Stimulated activated CD4-positive, alpha-beta T cell treated with anti-CD3 and anti-CD28 coated beads, Interleukin-4, amount 100 ng/mL, for 4 hours (primary cell): ENCODE measurements at places on chromosomes 16 and 17.

- DNase-seq, result no peak
These were observed 144.6 kb downstream of the C16orf95 start for GRCh38 chr16:87172632-87173031.

- DNase-seq, result no peak
These were observed 95.1 kb upstream of the CNTNAP4 start for GRCh38 chr16:76182041-76182635.

DNA sequence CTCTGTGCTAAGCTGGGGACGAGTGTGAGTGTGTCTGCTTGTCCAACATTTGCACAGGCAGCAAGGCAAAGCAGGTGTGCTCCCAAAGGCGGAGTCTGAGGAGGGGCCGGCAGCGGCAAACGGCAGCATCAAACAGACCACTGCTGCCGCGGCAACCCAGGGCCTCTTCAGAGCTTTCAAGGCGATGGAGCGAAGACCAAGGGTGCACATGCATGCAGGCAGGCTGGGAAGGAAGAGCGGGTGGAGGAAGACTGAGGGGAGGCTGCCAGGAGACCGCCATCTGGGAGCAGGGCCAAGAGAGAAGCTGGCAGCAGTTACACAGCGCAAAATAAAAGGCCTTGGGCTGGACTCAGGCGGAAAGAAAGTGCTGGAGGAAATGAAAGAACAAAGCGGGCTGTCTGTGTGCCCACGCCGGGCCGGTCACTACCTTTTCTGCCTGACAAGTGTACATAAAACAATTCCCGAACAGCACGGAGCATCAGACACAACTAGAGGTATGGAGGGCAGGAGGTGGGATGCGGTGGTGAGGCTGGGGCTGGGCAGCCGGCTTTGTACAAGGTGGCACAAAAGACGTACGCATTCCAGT, 8.5 kb downstream of the TIMM22 start:
- no peak for DNase-seq

DNA sequence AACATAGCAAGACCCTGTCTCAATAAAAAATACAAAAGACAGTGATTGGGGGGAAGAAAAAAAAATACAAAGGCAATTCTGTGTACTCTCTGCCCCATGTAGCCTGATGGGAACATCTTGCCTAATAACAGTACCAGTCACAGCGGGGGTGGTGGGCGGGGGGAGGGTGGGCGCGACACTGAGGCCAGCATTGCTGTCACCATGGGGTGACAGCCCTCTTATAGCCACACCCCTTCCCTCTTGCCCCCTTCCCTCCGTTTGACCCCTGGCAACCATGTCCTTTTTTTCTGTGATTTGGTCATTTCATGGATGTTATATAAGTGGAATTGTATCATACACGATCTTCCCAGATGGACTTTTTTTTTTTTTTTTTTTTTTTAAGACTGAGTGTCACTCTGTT, 80.9 kb downstream of the DNAH17 start:
- no peak for DNase-seq

GRCh38 chr16:84811529-84811928, 8.3 kb upstream of the CRISPLD2 start:
- no peak for DNase-seq

- no peak for DNase-seq
These were observed 365.2 kb downstream of the C16orf95 start for GRCh38 chr16:86951831-86952598.

GRCh38 chr16:50644245-50644644, 36.9 kb downstream of the SNX20 start:
- DNase-seq, result no peak

DNA sequence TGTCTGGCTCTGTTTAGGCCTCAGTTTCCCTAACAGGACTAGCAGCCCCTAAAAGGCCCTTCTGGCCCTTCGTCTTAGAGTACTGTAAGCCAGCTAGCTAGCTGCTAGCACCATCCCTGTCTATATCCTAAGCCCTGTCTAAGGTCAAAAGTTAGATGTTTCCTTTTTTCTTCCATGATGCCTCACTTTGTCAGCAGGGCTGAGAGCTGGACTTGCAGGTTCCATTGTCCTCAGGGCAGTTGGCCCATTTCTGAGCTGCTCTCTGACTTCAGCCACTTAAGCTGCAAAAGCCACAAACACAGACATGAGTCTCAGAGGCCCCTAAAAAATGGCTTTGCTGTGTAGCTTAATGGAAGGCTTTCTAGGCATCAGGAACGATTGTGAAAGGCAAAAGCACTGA, 187.7 kb downstream of the CBLN1 start:
- no peak for DNase-seq

DNA sequence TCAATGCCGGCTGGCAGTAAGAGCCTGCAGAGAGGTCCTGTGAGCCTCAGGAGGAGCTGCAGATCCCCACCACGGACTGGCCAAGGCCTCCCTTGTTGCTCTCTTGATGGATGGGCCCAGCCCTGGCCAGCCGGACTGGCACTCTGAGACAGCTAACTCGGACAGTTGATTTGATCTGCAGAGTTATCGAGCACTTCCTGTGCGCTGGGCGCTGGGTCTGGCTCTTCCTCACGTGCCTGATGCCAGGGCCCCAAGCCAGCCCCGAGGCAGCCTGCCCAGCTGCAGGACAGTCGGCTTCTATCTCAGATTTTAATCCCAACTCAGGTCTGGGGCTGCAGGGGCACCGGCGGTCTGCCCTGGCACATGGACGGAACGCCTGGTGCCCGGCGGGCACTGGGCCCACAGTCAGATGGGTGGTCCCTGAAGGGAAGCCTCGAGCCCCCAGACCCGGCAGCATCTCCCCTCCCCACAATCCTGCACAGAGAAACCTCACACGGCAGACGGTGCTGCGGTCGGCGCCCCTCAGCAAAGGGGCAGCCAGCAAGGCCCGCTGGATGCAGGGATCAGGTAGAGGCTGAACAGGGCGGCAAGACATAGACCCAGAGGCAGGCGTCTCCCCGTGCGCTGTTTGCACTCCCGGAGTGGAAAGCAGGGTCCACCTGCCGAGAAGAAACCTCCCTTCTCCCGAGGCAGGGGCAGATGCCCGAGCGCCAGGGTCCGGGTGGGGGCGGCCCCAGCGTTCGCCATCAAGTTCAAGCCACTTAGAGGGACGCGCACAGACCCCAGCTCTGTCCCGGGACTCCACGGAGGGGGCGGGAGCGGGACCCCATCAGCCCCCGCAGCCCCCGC, 34.0 kb downstream of the TIMM22 start:
- DNase-seq, result no peak

- no peak for DNase-seq
These were observed 975 bp downstream of the CFAP20 start for GRCh38 chr16:58128181-58128631.

DNA sequence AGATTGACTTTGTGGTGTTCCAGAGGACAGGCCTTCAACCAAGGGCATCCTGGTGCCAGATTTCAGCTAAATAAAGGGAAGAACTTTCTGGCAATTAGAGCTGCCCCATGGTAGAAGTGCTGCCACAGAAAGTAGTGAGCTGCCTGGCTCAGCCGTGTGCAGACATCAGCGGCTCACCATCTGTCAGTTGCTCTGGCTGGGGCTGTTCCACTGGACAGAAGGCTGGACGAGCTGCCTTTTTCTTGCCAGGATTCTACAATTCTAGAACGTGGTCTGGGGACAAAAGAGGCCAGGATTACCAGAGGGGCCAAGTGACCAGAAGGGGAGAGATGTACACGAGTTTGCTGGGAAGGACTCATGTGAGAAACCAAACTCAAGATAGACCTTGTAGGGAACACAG, 107.0 kb upstream of the RPL38 start:
- no peak for DNase-seq

DNA sequence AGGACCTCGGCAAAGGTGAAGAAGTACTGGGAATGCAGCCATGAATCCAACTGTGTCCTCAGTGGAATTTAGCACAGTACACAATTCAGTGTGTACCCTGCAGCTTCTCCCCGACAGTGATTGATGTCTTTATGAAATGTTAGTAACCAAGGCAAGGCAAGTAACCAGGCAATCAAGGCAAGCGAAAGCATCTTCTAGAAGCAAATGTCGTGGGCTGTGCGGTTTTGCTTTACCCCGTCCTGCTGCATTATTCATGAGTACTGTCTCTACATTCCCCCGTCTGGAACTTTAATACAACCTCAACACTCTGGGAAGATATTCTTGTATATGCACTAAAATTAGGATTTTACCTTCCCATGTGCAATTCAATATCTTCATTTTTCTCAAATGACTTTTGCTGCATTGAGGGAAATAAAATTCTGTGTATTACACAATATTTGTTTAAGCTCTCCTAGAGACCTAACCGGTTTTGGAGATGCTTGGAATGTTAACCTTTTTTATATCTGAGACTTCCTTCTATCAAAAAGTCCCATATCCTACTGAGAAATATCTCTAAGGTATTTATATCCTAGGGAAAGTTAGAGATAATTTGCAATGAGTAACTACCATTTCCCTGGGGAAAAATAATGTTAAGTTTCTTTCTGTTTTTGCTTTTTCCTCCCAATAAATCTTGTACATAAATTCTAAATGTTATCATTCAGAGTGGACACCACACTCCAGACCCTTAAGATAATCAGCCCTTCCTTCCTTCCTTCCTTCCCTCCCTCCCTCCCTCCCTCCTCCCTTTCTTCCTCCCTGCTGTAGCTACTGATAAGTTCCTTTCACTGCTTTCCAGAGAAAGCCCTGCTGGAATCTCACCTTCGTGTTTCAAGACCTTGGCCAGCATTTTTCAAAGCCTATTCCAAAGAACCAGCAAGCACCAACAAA, 51.9 kb upstream of the ADORA2B start:
- no peak for DNase-seq

GRCh38 chr16:62760398-62760797, 724.2 kb upstream of the CDH8 start:
- DNase-seq, result no peak

GRCh38 chr16:71359431-71359830, 908 bp downstream of the CALB2 start:
- DNase-seq, result no peak

DNA sequence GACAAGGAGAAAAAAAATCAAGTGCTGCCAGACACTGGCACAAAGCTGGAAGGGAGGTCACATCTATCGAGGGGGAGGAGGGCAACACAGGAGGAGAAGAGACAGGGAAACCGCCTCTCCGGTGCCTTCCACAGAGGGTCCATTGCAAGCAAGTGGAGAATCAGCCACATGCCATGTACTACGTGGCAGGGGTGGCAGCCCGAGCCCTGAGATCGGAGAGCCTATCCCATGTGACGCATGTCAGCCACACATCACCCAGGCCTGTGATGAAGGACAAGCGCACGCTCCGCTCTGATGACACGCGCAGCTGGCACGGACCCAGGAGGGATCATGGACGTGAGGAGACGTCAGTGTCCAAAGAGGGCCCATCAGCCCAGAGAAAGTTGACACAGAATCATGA, 30.1 kb downstream of the ADCY9 start:
- DNase-seq, result no peak

GRCh38 chr16:63717806-63718205, 1404.1 kb downstream of the CDH11 start:
- no peak for DNase-seq

DNA sequence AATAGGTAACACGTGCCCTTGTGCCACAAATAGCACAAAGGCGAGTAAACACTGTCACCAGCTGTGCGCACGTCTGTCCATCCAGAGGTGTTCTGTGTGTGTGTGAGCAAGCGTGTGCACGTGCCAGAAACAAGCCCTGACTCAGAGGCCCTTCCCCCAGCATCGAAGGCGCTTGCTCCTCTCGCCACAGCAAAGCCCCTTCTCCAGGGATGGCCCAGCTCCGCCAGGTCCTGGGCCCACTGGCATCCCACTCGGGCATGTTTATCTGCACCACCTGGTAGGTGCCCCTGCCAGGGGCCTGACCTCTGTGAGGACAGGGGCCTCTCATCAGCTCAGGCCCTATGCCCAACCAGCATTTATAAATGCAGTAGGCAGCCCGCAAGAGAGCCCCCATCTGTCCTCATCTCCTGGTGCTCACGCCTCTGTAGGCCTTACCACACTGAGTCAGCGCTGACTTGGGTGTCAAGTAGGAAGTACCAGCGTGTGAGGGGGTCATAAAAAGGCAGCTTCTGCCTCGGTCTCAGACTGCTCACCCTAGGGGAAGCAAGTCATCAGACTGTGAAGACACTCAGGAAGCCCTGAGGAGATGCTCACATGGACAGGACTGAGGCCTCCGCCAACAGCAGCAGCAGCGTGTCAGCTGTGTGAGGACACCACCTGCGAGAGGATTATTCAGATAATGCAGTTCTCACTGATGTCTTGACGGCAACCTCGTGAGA, 10.8 kb downstream of the TMEM235 start:
- DNase-seq, result no peak

- DNase-seq, result no peak
These were observed 405.6 kb downstream of the PMP22 start for GRCh38 chr17:14859542-14859941.

- no peak for DNase-seq
These were observed 38.3 kb downstream of the STX8 start for GRCh38 chr17:9537177-9537776.

- DNase-seq, result no peak
These were observed 21.3 kb downstream of the MYO1D start for GRCh38 chr17:32855620-32856019.

- no peak for DNase-seq
These were observed 216.1 kb downstream of the CEP112 start for GRCh38 chr17:65975878-65976277.

DNA sequence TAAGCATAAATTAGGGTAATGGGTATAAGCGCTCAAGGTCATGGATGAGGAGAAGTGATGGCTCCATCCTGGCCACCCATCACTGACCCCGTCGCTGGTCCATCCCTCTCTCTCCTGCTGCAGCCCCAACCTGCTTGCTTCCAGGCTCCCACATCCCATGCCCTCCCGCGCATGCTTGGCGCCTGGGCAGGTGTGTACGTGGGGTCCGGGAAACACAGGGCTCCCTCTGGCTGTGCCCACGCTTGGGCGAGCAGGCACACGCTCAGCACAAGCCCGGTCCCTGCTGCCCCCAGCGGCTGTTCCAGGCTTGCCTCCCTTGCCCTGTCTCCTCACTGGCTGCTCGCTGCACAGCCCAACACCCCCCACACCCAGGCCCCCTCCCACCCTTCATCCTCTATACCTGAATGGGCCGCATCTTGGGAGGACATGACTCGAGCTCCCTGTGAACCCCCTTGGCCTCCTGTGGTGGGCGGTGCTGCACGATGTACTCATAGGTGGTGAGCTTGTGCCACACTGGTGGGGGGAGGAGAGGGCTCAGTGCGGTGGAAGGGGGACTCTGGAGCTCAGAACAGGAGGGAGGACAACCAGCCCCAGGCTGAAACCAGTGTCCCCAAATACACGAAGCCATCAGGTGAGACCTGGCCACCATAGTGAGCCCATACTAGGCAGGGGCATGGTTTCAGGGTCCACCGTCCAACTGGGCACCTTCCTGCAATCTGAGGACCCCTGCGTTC, 4.7 kb upstream of the TPPP3 start:
- DNase-seq, result no peak

- no peak for DNase-seq
These were observed 100.2 kb downstream of the C16orf78 start for GRCh38 chr16:49473773-49474172.

- DNase-seq, result no peak
These were observed 45.8 kb downstream of the MPRIP start for GRCh38 chr17:17088086-17088485.

DNA sequence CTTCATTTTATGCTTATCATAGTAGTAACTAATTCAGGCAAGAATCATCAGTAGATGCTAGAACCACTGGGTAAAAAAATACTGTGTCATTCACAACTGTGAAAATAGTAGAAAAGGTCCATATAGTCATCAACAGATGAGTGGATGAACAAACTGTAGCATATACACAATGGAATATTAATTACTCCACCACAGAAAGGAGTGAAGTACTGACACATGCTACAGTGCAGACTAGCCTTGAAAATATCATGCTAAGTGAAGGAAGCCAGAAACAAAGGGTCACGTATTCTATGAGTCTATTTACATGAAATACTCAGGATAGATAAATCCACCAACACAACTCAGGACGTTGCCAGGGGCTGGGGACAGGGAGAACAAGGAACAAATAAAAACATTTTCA, 13.3 kb downstream of the USP22 start:
- DNase-seq, result no peak
